ENCODE measurements at places on chromosomes 13 and 19.
A peak's percentile ranks its signal among the peaks of the same experiment; 100 is the strongest.

DNA sequence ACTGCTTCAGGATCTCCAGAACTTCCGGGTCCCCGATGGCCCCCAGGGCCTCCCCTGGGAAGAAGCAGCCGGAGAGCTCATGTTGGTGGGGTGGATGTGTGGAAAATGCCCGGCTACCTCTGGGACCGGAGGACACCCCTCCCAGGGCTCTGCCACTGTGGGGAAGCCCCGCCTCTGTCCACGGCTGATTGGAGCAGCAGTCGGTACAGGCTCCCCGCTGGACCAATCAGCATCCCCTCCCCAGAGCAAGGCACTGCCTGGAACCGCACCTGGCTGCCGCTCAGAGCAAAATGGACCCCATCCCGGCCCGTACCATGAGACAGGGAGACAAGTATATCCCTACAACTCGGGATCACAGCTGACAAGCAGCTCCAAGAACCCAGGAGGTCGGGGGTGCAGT lies 6.4 kb downstream of the DOHH start:
- no peak for DNase-seq

- no peak for DNase-seq
Observed at GRCh38 chr13:110665491-110666254, 40.2 kb downstream of the CARS2 start.

DNA sequence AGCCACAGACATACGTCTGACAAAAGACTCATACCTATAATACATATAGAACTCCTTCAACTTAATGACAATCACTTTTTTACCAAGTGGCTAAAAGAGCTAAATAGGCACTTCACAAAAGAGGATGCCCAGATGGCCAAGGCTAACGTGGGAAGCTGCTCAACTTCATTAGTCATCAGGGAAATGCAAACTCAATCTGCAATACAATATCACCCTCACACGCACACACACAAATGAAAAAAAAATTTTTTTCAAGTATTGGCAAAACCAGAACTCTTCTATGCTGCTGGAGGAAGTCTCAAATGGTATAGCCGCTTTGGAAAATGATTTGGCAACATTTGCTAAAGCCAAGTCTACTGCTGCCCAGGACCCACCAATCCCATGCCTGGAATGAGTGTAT lies 14.6 kb upstream of the DNMT1 start:
- peak; percentile 71 for DNase-seq

GRCh38 chr13:65504213-65504612 lies 1725.9 kb downstream of the PCDH9 start:
- DNase-seq = no peak

GRCh38 chr13:39313721-39314120 lies 275.5 kb downstream of the NHLRC3 start:
- no peak for DNase-seq

DNA sequence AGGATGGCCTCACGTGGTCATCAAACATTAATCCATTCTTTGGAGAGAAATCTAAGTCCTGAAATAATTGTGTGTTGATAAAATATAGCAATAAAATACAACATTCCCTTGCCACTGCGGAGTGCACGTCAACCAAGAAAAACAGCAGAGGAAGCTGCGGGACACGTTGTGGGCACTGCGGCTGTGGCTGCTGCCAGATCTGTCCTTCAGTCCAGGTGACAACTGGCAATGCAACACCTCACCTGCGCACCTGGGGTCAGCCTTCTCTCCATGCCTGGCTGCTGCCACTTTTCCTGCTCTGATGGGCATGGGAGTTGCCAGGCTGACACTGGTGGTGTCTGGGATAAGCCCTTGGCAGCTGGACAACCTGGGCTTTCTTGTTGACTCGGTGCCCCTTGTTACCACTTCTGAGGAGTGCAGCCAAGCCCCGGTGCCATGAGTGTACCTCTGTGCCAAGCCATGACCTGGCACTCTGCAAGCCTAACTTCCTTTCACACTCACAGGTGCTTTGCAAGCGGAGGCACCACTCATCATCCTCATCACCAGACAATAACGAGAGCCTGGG lies 251.6 kb upstream of the TSHZ3 start:
- no peak for DNase-seq
